ENCODE measurements at places on chromosomes 1 and 21. TPM values are rescaled to one million over a fixed set of nuclear protein-coding genes. Genes with fewer than 3 reads are reported as not detected.

The HFM1 gene
- 7.4 TPM for total RNA-seq

The SLC25A34 gene
- total RNA-seq, result 6.6 TPM

The NEK2 gene
- 9.6 TPM for total RNA-seq

The FCGR1A gene
- not detected for total RNA-seq

The PRAMEF14 gene
- total RNA-seq, result not detected

The MIXL1 gene
- total RNA-seq, result 3.4 TPM

The DPT gene
- total RNA-seq, result 1.3 TPM

The MFN2 gene
- 58.4 TPM for total RNA-seq

The TOMM40L gene
- 9.3 TPM for total RNA-seq

The PADI6 gene
- total RNA-seq, result not detected

The ACTN2 gene
- 2.2 TPM for total RNA-seq

The TNFRSF1B gene
- 2.9 TPM for total RNA-seq

- H3K4me1 ChIP-seq, result peaks cover 18% of the 10 kb centered on the region
- no peak overlapping the region for H3K4me3 ChIP-seq
- no peaks in the 10 kb centered on the region for H3K36me3 ChIP-seq
- DNase-seq, result no peak
Measured at GRCh38 chr1:231693361-231694074, 66.9 kb downstream of the DISC1 start.

- no peak for DNase-seq
- no peaks in the 10 kb centered on the region for H3K36me3 ChIP-seq
- peak overlapping the region; percentile 93 for H3K27ac ChIP-seq
- peaks cover 56% of the 10 kb centered on the region for H3K4me1 ChIP-seq
- no peaks in the 10 kb centered on the region for H3K27me3 ChIP-seq
Measured at GRCh38 chr21:26788790-26789189, 56.4 kb downstream of the ADAMTS1 start.

- H3K27ac ChIP-seq, result no peak overlapping the region
- no peaks in the 10 kb centered on the region for H3K36me3 ChIP-seq
- DNase-seq, result no peak
- H3K4me1 ChIP-seq, result no peaks in the 10 kb centered on the region
- H3K27me3 ChIP-seq, result no peaks in the 10 kb centered on the region
Measured at GRCh38 chr1:24036088-24036487, 56.0 kb upstream of the SRSF10 start.

- DNase-seq, result no peak
- H3K4me1 ChIP-seq, result peaks cover 53% of the 10 kb centered on the region
- no peak overlapping the region for H3K4me3 ChIP-seq
- peaks cover 2% of the 10 kb centered on the region for H3K36me3 ChIP-seq
- H3K27me3 ChIP-seq, result no peaks in the 10 kb centered on the region
Measured at GRCh38 chr1:61097317-61097716, 15.0 kb downstream of the NFIA start.

GRCh38 chr1:155131285-155131684, 3.6 kb downstream of the EFNA1 start:
- DNase-seq, result no peak
- peaks cover 64% of the 10 kb centered on the region for H3K4me1 ChIP-seq
- H3K36me3 ChIP-seq, result peaks cover 22% of the 10 kb centered on the region
- peaks cover 8% of the 10 kb centered on the region for H3K27me3 ChIP-seq
- peak overlapping the region; percentile 100 for H3K27ac ChIP-seq

DNA sequence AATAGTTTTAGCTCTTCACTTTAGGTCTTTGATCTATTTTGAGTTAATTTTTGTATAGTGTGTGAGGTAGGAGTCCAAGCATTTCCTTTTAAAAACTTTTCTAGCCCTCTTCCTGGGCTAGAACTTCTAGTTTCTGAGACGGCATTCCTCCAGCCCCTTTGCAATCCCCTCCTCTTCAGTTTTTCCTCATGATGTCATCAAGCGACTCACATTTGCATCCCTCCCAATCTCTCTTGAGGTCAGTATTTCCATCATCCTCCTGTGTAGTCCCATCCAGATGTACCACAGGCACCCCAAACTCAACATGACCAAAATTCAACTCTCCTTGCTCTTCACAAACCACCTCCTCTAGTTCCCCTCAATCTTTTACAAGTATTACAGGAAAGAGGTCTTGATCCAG, 10.7 kb downstream of the HMGN2 start:
- DNase-seq, result no peak
- peak overlapping the region; percentile 41 for H3K27ac ChIP-seq
- no peak overlapping the region for H3K4me3 ChIP-seq

- no peak for DNase-seq
- no peak overlapping the region for H3K4me3 ChIP-seq
- H3K27ac ChIP-seq, result no peak overlapping the region
- no peaks in the 10 kb centered on the region for H3K36me3 ChIP-seq
Measured at GRCh38 chr1:43760745-43761317, 53.5 kb downstream of the ST3GAL3 start.

DNA sequence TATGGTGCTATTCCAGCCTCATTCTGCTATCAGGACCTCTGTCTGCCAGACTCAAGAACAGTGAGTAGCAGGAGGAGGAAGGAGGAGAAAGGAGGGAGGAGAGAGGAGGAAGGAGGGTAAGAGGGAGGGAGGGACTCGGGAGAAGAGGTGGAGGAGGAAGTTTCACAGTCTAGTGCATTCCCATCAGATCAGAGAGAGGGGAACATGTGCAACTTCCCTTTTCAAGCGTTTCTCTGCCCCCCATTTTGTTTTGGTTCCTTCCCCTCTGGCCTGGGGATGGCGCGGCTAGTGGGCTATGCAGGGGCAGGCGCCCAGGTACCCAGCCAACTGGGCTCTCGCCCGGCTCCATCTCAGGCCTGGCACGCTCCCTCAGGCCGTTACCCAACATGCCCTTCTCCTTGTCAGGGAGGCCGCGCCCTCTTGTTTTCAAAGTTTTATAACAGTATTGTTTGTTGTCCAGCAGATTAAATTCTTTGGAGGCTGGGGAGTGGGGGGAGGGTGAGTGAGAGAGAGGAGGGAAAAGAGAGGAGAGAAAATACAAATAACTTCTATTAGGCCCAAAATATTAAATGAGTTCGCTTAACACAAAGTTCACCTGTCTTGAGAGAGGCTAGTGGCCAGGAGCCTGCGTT, 56.0 kb downstream of the CD46 start:
- H3K27ac ChIP-seq, result no peak overlapping the region
- DNase-seq, result no peak
- peaks cover 16% of the 10 kb centered on the region for H3K4me1 ChIP-seq
- no peaks in the 10 kb centered on the region for H3K27me3 ChIP-seq
- no peaks in the 10 kb centered on the region for H3K36me3 ChIP-seq
